Stimulated activated CD8-positive, alpha-beta memory T cell treated with anti-CD3 and anti-CD28 coated beads, Interleukin-12 subunit alpha, Interleukin-12 subunit beta, amount 100 ng/mL, for 4 hours (primary cell): ENCODE measurements at places on chromosomes 11 and 22.

DNA sequence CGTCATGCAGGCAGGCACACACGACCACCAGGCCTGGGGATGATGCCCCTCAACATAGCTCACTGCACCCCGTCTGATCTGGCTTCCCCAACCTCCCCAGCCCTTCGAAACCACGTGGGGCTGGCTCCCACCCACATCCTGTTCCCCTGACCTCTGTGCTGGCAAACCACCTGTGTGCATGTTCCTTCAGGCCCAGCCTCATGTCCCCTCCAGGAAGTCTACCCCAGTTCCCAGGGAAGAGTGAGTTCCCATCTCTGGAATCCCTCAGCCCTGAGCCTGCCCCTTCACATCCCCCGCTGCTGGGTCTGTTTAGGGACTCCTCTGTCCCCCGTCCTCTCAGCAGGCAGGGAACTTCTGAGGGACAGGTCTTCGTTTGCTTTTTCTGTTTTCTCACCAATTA, 7.1 kb downstream of the SLC7A4 start:
- DNase-seq, result no peak

DNA sequence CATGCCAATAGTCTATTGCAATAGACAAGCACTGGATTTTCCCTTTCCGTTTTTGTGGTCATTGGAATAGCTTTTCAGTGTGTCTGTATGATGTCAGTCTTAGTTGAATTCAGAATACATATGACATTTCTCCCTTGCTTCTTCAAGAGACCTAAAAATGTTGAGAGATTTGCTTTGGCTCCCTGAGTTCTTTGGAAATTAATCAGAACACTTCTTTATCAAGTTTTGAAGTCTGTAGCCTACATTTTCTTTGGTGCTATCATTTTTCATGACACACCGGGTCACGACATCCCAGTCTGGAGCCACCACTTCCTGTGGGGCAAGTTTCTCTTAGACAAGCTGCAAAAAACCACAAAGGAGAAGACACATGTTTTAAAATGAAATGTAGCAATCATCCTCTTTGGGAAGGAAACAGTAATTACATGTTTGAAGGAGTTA, 847.1 kb downstream of the OPCML start:
- no peak for DNase-seq

- DNase-seq, result no peak
Measured at GRCh38 chr22:44328326-44328725, 15.6 kb upstream of the SHISAL1 start.

GRCh38 chr11:64318766-64319761, 1.1 kb downstream of the PRDX5 start:
- no peak for DNase-seq

DNA sequence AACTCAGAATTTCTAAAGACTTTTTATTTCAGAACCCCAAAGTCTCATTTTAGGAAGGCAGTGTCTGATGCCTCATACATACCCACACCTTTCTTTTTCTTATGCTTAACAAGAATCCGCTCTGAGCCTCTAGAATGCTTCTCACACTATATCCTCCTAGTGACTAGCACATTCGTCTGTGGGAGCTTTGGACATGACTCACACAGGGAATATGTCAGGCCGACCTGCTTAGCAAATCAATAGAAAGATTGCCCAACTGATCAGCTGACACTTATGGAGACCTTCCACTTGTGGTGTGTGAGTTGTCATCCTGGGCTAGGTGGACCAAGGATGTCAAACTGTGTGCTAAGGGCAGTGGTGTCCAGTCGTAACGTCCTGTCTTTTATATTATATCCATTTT, 129.9 kb upstream of the TTC12 start:
- no peak for DNase-seq

GRCh38 chr11:75339685-75340409, 11.6 kb downstream of the ARRB1 start:
- no peak for DNase-seq

- no peak for DNase-seq
Measured at GRCh38 chr11:124758355-124759265, 3.5 kb downstream of the ESAM start.

GRCh38 chr11:11876458-11876857, 34.7 kb downstream of the USP47 start:
- no peak for DNase-seq

GRCh38 chr11:93484716-93485115, 58.5 kb downstream of the SMCO4 start:
- no peak for DNase-seq

GRCh38 chr11:35662061-35662648, 420 bp upstream of the TRIM44 start:
- DNase-seq, result no peak

GRCh38 chr11:130071211-130071712, 1.6 kb downstream of the APLP2 start:
- DNase-seq, result no peak

- no peak for DNase-seq
Measured at GRCh38 chr11:128201801-128202200, 385.6 kb downstream of the ETS1 start.

- DNase-seq, result no peak
Measured at GRCh38 chr22:27416511-27417420, 384.8 kb downstream of the MN1 start.

GRCh38 chr11:129951201-129951865, 51.3 kb downstream of the PRDM10 start:
- no peak for DNase-seq

- no peak for DNase-seq
Measured at GRCh38 chr22:45651931-45652528, 19.6 kb upstream of the ATXN10 start.

DNA sequence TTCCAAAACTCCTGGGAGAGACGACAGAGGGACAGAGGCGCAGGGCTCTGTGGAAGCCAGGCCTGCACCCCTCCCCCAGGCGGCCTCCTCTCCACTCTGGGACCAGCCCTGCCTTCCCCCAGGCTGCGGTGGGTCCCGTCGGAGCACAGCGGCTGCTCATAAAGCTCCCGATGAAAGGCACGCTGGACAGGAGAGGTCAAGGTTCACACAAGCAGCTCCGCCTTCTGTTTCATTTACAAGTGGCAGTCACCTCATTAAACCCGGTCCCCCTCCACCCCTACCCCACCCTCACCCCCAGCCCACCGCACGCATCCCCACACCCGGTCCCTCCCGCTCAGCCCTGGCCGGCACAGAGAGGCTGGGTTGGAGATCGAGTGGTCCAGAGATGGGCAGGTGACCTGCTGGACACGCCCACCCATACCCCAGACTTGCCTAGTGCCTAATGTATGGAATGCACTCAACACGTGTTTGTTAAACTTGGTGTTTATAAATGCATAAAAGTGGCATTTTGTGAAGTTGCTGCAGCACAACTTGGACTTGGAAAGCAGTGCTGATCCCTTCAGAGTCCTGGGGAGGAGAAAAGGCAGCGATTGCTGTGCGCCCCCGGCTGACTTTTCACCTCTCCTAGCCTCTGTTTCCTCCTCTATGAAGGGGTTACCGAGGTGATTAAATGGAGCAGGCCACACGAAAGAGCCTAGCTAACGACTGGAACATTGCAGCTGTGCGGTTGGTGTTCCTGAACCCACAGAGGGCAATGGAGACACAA, 26.0 kb downstream of the RPUSD4 start:
- DNase-seq, result no peak

GRCh38 chr11:117186431-117186761, 7.9 kb downstream of the SIDT2 start:
- DNase-seq, result no peak

- DNase-seq, result no peak
Measured at GRCh38 chr11:96222102-96222501, 120.9 kb downstream of the MAML2 start.

DNA sequence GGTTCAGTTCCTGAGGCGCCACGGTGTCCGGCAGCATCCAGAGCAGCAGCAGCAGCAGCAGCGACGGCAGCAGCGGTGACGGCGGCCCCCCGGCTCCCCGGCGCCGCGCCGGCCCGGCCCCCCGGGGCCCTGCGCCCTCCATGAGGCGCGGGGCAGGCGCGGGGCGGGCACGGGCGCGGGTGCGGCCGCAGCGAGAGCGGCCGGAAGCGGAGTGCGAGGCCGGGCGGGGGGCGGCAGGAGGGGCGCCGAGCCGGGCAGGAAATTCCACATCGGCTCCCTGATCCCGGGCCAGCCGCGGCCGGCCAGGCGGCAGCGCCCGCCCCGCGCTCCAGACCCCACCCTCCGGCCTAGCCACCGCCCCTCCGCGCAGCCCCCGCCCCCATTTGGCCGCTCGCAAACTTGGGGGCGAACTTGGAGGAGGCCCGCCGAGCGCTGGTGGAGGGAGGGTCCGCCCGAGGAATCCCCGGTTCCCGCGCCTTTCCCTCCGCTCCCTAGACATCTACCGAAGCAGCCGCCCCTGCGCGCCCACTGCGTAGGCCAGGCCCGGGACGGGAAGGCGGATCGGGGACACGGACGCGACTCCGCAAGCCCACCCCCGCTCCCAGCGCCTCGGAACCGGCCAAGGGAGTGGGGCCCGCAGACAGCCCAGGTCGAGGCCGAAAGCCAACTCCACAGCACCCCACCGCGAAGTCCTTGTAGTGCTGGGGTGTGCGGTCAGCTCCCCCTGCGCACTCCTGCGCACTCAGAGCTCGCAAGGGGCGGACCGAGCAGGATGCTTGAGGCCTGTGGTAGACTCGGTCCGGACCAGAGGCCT, at the start of gene SCARF2:
Gene SCARF2 (minus strand): TSS at position 213 of the 814 bp plus-strand sequence. CDS start 71 bp downstream, at position 142.
- no peak for DNase-seq

- DNase-seq, result no peak
Measured at GRCh38 chr11:46363031-46363407, 15.8 kb downstream of the DGKZ start.

- no peak for DNase-seq
Measured at GRCh38 chr11:19551457-19551856, 161.2 kb upstream of the NAV2 start.

DNA sequence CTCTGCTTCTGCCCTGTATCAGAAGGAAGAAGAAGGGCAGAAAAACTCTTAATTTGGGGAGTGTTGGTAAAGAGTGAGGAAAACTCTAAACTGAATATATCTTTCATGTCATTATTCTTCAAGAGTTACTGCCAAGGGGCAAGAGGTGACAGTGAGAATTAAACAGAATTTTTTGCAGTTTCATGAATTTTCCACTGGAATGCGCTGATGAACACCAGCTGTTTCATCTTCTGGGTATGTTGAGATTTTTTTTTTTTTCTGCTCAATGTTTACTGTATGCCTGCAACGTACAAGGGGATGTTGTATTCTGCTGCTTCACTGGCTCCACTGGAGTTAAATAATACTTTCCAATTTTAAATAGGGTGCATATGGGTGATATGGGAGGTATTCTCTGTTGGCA, 117.8 kb downstream of the FAM76B start:
- no peak for DNase-seq

GRCh38 chr11:11117730-11118129, 235.3 kb downstream of the CSNK2A3 start:
- no peak for DNase-seq

GRCh38 chr11:112644410-112645131, 316.6 kb upstream of the NCAM1 start:
- DNase-seq, result no peak

- DNase-seq, result no peak
Measured at GRCh38 chr11:7656704-7657103, 16.6 kb downstream of the CYB5R2 start.

GRCh38 chr11:64747961-64748665, 4.2 kb upstream of the RASGRP2 start:
- no peak for DNase-seq

- DNase-seq, result no peak
Measured at GRCh38 chr11:115222218-115222862, 281.9 kb downstream of the CADM1 start.

DNA sequence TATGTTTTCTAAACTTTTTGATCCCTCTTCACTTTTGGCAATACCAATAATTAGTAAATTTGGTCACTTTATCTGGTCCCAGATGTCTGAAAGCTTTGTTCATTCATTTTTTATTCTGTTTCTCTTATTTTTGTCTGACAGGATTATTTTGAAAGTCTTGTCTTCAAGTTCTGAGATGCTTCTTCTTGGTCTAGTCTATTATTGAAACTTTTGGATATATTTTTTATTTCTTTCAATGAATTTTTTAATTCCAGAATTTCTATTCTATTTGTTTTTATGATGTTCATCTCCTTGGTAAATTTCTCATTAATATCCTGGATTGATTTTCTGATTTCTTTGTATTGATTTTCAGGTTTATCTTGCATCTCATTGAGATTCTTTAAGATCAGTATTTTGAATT, 54.1 kb upstream of the RAB38 start:
- no peak for DNase-seq

GRCh38 chr11:32152216-32152615, 61.3 kb downstream of the RCN1 start:
- no peak for DNase-seq
